ENCODE measurements at places on chromosomes 16 and 17.

- no peak for DNase-seq
These were observed 22.2 kb upstream of the NFATC3 start for GRCh38 chr16:68062910-68063393.

DNA sequence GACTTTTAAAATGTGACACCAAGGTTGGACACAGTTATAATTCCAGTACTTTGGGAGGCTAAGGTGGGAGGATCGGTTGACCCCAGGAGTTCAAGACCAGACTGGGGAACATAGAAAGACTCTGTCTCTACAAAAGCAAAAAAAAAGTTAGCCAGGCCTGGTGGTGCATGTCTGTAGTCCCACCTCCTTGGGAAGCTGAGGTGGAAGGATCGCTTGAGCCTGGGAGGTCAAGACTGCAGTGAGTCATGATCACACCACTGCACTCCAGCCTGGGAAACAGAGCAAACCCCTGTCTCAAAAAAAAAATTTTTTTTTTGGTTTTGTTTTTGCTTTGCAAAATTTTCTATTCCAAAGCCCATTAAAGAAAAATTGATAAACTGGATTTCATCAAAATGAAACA, 281.4 kb downstream of the BCAS3 start:
- DNase-seq: no peak

- DNase-seq: peak; percentile 44
These were observed 402.8 kb upstream of the SALL1 start for GRCh38 chr16:51553910-51554309.

- DNase-seq: peak; percentile 16
These were observed 245.9 kb upstream of the HSBP1 start for GRCh38 chr16:83561876-83562275.

- DNase-seq: no peak
These were observed 26.9 kb downstream of the DNAH2 start for GRCh38 chr17:7744416-7744815.

- DNase-seq: no peak
These were observed 16.3 kb upstream of the MAP3K14 start for GRCh38 chr17:45332989-45333701.

DNA sequence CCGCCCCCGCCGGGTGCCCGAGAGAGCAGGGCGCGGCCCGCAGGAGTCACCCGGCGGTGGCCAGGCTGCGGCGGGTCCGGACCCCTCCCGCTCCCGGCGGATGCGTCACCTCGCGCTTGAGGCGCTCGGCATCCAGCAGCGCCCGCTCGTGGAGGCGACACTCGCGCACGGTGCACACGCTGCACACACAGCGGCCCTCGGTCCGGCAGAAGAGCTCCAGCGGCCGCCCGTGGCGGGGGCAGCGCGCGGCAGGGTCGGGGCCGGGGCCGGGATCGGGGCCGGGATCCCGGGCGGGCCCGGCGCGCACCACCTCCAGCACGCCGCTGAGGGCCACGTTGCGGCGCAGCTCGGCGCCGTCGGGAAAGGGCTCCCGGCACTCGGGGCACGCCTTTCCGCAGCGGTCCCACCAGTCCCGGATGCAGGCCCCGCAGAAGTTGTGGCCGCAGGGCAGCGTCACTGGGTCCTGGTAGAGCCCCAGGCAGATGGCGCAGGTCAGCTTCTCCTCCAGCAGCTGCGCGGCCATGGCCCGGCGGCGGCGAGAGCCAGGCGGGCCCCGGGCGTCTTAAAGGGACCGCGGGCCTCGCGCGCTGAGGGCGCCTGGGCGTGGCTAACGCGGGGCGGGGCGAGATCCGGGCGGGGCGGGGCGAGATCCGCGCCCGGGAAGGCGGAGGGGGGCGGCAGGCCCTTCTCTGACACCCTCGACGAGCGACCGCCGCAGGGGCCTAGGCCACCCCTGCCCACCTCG, at the start of gene TRIM65:
Gene TRIM65, minus strand, starts transcription at position 537 of the 745 bp plus-strand sequence. Its CDS starts 14 bp downstream, at position 523.
- DNase-seq: peak; percentile 53

DNA sequence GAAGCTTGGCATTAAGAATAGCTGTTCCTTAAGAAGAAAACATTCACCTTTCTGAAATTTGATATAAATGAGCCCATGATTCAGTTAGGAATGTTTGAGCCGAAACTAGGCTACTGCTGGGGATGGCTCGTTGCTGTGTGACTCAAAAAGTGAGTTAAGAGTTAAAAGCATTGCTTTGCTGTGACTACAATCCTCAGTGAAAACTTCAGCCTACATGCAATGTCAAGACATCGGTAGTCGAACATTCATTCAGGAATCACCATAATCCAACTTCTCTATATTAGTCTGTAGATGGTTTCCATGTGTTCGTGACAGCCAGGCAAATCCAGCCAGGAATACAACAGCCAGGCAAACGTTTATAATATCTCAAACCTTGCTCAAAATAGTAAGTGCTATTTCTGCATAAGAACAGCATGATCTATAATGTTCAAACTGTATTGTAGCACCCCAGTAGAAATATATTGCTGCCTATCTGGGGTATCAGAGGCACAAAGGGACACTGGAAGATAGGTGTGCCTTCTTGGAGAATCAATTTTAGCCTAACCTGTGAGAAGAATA, 1225.1 kb downstream of the CDH8 start:
- no peak for DNase-seq

DNA sequence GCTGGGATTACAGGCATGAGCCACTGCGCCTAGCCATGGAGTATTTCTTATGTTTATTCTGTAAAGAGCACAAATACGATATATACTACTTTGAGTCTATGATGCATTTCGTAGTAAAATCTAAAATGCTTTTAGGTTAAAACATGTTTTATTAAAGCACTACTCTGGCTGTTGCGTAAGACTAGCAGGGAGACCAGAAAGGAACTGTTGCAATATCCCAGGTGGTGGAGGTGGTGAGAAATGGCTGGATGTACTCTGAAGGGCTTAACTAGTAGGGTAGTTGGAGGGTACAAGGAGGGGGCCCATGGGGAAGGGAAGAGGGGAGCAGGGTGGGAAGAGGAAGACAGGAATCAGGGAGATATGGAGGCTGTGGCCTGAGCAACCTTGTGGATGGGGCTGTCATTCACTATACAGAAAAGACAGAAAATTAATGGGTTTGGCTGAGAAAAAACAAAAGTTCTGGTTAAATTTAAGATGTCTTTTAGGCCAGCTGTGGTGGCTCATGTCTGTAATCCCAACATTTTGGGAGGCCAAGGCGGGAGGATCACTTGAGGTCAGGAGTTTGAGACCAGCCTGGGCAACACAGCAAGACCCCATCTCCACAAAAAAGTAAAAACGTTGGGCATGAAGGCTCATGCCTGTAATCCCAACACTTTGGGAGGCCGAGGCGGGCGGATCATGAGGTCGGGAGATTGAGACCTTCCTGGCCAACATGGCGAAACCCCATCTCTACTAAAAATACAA, 35.8 kb downstream of the ST3GAL2 start:
- DNase-seq: no peak

GRCh38 chr17:68145088-68145487, 102.8 kb upstream of the AMZ2 start:
- no peak for DNase-seq

DNA sequence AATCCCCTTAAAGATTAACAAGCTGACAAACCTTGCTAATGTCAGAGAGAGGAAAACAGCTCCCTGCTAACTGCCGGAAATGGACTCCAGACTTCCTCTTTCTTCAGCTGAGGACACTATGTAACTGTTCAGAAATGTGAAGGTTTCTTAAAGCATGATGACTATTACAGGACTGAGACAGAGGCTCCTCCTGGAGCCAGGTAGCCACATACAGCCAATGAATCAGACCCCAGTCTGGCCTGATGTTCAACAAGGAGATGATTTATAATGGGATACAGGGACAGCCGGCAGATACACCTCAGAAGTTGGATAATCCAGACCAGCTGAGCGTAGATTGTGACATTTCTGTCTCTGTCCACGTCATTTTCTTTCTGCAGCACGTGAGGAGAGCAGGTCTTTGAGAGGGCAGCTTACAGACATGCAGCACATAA, 216.2 kb downstream of the HS3ST3A1 start:
- DNase-seq: no peak

DNA sequence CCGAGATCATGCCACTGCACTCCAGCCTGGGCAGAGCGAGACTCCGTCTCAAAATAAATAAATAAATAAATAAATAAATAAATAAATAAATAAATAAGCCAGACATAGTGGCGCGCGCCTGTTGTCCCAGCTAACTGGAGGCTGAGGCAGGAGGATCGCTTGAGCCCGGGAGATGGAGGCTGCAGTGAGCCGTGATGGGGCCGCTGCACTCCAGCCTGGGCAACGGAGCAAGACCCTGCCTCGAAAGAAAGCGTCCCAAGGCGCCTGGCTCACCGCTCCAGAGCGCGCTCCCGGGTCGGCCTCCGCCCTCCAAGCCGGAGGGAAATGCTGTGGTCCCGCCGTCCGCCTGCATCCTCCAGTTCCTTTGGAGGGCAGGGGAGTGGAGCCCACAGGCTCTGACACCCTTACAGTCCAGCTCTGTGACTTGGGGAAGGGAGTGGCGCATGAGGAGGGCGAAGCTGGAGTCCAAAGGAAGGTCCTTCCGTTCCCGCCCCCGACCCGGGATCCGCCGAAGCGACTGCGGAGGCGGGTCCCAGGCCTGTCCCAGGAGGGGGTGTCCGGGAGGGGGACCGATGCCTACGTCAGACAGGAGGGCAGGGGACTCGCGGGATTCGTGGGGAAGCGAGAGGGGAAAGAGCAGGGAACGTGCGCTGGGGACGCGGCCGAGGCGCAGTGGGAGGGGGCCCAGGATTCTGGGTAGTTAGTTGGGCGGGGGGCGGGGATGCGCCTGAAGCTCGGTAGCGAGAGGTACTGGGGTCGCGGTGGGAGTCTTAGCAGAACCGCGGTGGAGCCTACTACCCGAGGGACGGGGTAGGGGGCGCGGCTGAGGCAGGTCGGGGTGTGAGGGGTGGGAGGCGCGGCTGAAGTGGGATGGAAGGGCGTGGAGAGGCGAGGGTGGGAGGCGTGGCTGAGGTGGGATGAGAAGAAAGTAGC, 8.4 kb upstream of the TRPV2 start:
- no peak for DNase-seq

- DNase-seq: no peak
These were observed 12.2 kb downstream of the MYH13 start for GRCh38 chr17:10360578-10360977.

- DNase-seq: no peak
These were observed 767.6 kb downstream of the KCNJ18 start for GRCh38 chr17:22459953-22460350.

GRCh38 chr16:89890886-89891657, 17.7 kb downstream of the TCF25 start:
- peak; percentile 97 for DNase-seq

DNA sequence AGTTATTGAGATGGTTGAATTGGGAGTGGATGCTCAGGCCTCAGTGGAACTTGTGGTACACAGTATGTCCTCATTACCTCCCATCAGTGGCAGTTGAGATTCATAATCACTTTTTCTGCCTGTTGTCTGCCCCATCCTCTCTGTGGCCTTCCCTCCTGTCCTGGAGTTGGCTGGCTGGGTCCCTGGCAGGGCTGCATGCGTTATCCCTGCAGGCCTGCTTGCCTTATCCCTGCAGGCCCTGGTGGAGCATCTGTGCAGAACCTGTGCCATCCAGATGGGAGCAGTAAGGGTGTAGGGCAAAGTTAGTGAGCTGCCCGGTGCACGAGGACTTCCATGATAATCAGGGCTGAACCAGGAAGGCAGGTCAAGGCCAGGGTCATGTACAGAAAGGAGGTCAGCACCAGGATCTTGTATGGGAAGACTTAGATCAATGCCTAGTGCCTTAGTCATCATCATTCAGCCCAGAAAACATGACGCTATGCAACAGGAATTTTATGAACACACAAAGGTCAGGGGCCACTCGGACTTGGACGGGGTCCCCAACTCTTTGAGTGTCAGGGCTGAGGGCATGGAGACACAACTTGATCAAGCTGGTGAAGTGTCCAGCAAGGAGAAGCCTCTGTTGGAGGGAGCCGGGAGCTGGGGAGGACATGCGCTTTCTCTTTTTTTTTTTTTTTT, 47.2 kb downstream of the ABCC1 start:
- DNase-seq: peak; percentile 18

GRCh38 chr16:4364196-4365013, 7.2 kb upstream of the VASN start:
- DNase-seq: no peak

DNA sequence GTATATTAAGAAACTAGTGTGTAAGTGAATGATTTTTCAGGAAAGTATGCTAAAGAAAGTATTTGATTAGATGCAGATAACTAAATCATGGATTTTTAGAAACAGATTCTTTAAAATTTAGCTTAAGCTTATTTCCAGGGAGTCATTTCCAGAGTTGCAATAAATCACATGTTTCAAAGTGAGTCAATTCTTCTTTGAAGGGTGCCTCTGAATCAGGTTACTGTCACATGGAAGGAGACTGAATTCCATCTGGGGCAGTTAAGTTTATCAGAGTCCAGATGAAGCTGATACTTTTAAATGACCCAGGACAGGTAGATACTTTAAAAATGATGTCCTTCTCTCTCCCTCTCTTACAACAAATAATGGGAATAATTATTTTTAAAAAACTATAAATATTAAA, 5.0 kb downstream of the MFSD11 start:
- DNase-seq: no peak

Measured in foreskin melanocyte (primary cell).